ENCODE measurements at places on chromosomes 4 and X. TPM values are rescaled to one million over a fixed set of nuclear protein-coding genes. Genes with fewer than 3 reads are reported as not detected.

DDIT4L gene
- 2.1 TPM for polyA plus RNA-seq

HSD17B13 gene
- polyA plus RNA-seq, result 0.25 TPM

- DNase-seq, result no peak
These were observed 22.9 kb upstream of the KDM5C start for GRCh38 chrX:53247928-53248327.

GRCh38 chr4:26145212-26145611, 175.6 kb upstream of the RBPJ start:
- no peak for DNase-seq

- DNase-seq, result no peak
These were observed 27.8 kb downstream of the ELF4 start for GRCh38 chrX:130082244-130083106.

- no peak for DNase-seq
These were observed 82.2 kb downstream of the MAML3 start for GRCh38 chr4:140071806-140072205.
